Stimulated activated CD4-positive, alpha-beta T cell treated with anti-CD3 and anti-CD28 coated beads, Interleukin-2, amount 100 ng/mL, for 48 hours (primary cell): ENCODE measurements at places on chromosomes 3 and 15.

- no peak for DNase-seq
These were observed 12.7 kb downstream of the OXTR start for GRCh38 chr3:8756671-8757070.

- no peak for DNase-seq
These were observed 37.6 kb upstream of the EPHB3 start for GRCh38 chr3:184523825-184524615.

GRCh38 chr15:77604973-77605372, 27.7 kb downstream of the LINGO1 start:
- no peak for DNase-seq

GRCh38 chr15:93880358-93880757, 351.0 kb upstream of the MCTP2 start:
- no peak for DNase-seq

DNA sequence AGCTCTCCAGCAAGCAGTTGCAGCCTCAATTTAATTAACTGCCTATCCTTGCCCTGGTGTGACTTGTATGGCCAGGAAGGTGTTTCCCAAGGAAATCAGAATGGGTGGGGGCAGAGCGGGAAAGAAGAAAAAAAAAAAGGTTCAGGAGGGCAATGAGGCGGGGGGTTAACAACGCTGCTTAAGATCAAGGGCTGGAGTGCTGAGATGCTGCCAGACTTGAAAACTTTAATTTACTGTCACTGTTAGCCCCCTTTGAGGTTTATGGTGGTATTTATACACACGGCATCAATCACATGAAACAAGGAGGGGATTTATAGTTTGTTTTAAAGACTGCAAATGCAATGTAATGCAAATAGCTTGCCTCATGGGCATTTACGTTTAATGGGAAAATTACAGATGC, 319.4 kb upstream of the NR2F2 start:
- DNase-seq = no peak

DNA sequence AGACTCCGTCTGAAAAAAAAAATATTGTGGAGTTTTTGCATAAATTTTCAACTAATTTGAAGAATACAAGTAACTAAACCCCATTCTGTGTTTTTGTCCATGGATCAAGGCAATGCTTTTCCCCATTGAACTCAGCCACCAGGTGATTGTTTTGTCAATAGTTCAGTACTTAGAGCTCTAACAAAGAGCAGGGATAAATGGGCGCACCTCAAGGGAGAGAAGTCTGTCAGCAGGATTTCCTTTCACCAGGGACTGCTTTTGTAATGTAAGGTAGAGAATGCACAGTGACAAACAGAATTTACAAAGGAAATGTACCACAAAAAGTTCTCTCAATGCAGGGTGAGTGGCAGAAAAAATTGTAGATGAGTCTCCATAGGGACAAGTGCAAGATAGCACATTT, 10.8 kb upstream of the ATP13A5 start:
- DNase-seq = no peak
